ENCODE measurements at places on chromosomes 5 and 9.

- no peak for DNase-seq
These were observed 339.2 kb downstream of the GLIS3 start for GRCh38 chr9:3960661-3961144.

GRCh38 chr9:123112015-123112975, 78.8 kb downstream of the GPR21 start:
- DNase-seq, result no peak

DNA sequence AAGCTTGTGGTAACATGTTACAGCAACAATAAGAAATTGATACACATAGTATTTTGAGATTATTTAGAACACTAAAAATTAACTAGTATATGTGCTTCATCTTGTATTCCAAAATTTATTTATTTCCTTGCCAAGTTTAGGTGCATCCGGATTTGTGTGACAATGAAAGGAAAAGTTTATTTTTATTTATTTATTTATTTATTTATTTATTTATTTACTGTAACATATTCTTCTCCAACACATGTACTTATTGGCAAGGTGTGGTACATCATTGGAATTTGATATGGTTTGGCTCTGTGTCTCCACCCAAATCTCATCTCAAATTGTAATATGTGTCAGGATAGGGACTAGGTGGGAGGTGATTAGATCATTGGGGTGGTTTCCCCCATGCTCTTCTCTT, 373.3 kb upstream of the EDIL3 start:
- DNase-seq, result no peak

DNA sequence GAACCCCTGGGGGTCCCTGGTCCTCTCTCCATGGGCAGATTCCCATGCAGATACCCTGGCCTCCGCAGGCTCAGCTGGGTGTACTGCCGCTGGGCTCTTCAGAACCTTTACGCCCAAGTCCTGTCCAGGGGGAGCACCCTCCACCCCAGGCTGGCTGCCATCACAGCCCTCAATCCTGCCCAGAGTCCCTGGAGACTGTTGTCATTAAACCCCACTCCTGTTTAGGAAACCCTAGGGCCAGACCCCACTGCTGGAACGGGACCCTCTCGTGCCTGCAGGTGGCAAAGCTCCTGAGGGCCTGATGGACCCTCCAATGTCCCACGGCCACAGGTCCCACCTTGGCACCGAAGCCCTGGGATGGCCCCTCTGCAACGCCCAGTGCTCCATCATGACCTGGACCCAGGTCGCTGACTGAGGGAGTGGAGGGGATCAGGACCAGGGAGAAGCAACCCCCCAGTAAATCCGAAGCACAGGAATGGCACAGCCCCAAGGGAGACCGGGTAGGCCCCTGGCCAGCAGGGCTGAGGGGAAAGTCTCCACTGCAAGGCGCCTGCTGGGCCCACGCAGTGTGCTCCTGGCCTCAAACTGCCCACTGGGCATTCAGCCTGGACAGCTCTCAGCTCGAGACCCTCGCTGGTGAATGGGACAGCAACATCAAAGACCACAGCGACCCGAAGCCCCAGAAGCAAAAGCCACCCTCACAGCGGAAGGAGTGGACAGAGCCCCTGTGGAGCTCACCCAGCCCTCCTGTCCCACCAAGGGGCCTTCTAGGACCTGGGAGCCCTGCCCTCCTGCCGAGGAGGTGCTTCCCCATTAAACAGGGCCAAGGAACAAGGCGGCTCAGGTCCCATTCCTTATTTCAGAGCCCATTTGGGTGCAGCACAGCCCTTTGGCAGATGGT, 8.3 kb downstream of the ZDHHC11B start:
- DNase-seq, result no peak

GRCh38 chr5:177496727-177497291, 595 bp downstream of the PDLIM7 start:
- no peak for DNase-seq

GRCh38 chr9:4042991-4043390, 256.9 kb downstream of the GLIS3 start:
- no peak for DNase-seq

DNA sequence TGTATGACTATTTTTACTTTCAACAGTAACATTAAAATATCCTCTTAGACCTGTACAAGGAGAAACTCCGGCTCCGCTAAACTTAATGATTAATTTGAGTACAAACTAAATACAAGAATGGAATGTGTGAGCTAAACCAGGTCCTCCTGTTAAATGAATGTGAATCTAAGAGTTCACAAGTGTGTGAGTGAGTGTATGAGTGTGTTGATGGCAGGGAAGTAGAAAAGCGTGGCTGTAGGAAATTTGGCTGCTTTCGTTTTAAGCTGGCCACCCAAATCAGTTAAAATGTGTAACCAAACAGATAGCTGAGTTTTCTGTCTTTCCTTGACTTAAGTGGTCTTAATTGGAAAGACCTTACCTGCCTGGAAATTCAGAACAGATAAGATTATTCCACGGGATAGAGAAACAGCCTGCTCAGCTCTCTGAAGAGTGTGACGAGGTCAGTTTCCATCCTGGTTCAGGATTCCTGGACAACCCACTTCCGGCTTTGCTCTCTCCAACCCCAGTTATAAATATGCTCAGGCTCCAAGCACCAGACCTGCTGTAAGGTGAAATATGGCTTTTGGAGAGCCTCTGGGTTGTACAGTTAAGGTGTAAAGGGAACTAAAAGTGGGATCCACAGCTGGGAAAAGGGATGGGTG, 908.6 kb upstream of the EDIL3 start:
- no peak for DNase-seq

- no peak for DNase-seq
These were observed 126.7 kb upstream of the GRHPR start for GRCh38 chr9:37295796-37296195.

GRCh38 chr5:172897481-172898217, 61.6 kb upstream of the RPL26L1 start:
- DNase-seq, result no peak

GRCh38 chr5:180126716-180127681, 55.4 kb upstream of the RNF130 start:
- DNase-seq, result peak; percentile 36

- DNase-seq, result no peak
These were observed 696.8 kb upstream of the COX7C start for GRCh38 chr5:85920984-85921383.

DNA sequence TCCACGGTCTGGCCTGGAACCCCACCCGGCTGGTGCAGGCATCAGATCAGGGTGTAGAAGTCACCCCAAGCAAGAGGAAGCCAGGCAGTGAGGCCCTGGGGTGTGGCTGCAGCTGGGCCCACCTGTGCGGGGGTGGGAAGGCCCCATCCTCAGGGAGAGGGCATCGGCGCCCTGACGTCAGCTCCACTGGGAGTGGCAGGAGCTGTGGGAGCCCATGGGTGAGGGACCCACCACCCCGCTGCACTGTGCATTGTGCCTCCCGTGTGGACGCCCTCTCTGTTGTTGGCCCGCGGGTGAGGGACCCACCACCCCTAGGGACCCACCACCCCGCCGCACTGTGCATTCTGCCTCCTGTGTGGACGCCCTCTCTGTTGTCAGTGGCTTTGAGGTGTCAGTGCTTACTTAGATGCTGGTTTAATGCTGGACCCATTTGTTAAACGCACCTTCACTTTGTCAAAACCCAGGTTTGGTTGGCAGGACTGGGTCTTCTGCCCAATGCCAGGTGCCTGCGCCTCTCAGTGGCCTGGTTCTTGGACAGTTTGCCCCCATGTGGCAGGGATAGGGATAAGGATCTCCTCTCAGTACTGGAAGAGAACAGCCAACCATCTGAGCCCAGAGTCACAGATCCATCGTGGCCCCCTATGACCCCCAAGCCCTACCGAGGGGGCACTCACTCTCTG, 6.9 kb upstream of the EXOC3 start:
- no peak for DNase-seq

DNA sequence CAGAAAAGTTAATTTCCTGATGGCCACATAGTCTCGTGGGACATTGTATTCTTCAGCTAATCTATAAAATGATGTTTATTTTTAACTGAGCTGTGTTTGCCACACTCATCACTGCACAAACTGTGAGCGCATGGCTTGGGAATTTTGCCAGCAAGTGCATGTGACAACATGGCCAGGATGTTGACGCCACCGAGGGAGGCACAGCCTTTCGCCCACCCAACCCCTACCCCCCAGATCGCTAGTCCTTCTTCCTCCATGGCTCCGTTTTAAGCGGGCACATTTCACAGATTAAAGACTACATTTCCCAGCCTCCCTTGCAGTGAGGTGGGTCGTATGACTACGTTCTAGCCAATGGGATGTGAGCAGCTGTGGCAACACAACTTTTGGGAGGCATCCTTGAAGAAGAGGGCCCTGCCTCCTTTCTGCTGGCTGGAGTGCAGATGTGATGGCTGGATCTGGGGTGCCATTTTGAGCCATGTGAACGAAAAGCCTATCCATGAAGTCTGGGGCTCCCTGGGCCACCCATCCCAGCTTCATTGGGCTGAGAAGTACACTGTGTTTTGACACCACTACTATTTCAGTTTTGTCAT, 7.9 kb downstream of the NRARP start:
- DNase-seq, result no peak

GRCh38 chr9:137657606-137658005, 38.8 kb downstream of the EHMT1 start:
- no peak for DNase-seq

DNA sequence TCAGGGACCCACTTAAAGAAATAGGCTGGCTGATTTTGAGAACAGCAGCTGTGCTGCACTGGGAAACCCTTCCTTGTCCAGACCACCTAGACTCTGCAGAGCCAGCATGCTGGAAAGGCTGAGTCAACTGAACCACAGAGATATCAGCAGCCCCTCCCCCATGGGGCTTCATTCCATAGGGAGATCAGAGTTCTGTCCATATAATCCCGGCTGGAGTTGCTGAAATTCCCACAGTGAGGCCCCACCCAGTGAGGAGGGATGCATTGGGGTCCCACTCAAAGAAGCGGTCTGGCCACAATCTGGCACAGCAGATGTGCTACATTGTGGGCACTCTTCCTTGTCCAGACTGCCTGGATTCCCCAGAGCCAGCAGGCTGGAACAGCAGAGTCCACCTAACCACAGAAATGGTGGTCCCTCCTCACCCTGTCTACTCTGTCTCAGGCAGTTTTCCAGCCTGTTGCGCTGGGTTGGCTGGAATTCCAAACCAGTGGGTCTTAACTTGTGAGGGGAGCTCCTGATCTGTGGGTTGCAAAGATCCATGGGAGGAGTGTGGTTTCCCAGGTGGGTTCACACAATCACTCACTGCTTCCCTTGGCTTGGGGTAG, 127.1 kb downstream of the RNF180 start:
- no peak for DNase-seq

GRCh38 chr5:149714877-149715502, 15.1 kb upstream of the PPARGC1B start:
- DNase-seq, result no peak

GRCh38 chr5:140141241-140141640, 15.5 kb downstream of the IGIP start:
- no peak for DNase-seq

DNA sequence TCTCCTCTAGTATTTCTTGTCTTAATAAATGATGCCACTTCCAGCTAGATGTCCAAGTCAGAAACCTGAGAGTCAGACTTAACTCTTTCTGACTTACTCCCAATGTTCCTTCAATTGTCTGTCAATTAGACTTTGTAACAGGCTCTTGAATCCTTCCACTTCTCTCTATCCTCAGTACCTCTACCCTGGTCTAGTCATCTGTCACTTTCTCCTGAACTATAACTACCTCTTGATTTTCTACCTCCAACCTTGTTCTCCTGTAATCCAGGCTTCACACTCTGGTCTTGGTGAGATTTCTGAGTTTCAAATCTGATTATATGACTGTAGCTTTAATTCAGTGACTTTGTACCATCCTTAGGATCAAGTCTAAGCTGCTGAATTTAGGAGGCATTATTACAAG, 64.9 kb downstream of the NDUFAF2 start:
- no peak for DNase-seq

- no peak for DNase-seq
These were observed 94.3 kb downstream of the TSSK1B start for GRCh38 chr5:113340537-113340936.

DNA sequence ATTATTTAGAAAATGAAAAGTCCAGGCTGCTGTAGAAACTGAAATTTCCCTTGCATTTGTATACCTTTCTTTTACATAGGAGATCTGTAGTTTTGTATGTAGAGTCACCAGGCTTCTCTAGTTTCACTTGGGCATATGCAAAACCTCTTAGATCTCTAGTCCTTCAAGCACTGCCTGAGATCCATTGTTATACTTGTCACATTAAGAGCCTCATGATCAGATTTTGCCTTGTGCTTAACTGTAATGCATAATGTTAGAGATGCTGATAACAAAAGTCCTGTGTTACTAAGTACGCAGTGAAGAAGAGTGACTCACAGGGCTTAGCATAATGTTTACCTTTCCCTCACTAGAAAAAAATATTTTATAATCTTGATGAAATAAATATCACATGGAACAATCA, 250.2 kb downstream of the CYLC2 start:
- no peak for DNase-seq

DNA sequence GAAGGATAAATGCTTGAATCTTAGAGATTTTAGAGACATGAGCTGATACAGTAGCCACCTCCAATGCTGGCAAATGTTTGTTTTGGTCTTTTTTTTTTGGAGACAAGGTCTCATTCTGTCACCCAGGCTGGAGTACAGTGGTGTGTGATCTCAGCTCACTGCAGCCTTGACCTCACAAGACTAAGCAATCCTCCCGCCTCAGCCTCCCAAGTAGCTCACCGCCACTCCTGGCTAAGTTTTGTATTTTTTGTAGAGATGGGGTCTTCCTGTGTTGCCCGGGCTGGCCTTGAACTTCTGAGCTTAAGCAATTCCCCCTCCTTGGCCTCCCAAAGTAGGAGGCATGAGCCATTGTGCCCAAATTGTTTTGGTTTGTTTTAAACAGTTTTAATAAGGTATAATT, 6.8 kb upstream of the DOLPP1 start:
- DNase-seq, result no peak

GRCh38 chr5:115977096-115977495, 14.8 kb downstream of the LVRN start:
- DNase-seq, result no peak

- no peak for DNase-seq
These were observed 4.1 kb downstream of the NACC2 start for GRCh38 chr9:136090768-136091581.

DNA sequence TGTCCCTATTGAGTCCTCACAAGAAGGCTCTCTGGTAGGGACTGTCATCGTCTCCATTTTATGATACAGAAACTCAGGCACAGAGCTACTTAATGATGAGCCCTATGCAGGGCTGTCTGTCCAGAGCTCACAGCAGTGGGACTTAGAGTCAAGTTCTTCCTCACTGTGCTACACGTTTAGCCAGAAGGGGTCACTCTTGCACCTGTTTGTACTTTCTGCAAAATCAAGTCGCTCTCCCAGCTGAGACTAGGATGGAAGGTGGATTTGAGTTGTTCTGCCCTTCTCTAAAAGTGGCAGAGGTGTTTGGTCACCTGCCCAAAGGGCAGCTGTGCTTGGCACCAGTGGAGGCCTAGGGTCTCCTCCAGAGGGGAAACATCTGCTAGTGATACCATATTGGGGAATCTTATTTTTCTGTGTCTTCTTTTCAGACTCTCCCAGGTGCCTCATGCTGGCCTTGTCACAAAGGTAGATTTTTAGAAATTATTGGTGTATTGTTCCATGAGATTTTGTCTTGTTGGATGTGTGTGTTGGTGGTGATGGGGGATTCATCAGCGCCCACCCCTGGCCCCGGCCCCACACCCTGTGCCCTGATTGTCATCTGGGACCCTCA, 104.2 kb downstream of the PPARGC1B start:
- DNase-seq, result no peak

Data from stimulated activated CD4-positive, alpha-beta T cell treated with anti-CD3 and anti-CD28 coated beads, Interleukin-12 subunit alpha, Interleukin-12 subunit beta, amount 100 ng/mL, for 24 hours (primary cell).